Right atrium auricular region (tissue), 2 donors: ENCODE measurements at places on chromosomes 16 and 17.

- no peak for DNase-seq
These were observed 22.2 kb downstream of the WSCD1 start for GRCh38 chr17:6092182-6092902.

DNA sequence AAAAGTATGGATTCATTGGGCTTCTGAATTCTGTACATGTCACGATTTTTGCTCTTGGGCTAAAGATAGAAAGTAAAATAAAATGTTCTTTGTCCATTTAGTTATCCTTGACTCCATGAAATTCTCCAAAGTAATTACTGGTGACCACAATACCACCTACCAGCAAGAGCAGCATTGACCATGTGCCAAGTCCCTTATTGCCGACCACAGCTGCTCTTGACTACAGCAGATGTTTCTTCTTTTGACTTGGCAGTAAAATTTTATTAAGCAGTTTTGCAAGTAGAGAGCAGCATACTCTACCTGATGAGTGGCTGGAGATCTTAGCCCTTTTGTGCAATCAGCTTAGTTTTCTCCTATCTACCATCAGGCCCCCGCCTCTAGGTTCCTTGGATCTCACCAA lies 152.2 kb upstream of the TBX2 start:
- DNase-seq: no peak

DNA sequence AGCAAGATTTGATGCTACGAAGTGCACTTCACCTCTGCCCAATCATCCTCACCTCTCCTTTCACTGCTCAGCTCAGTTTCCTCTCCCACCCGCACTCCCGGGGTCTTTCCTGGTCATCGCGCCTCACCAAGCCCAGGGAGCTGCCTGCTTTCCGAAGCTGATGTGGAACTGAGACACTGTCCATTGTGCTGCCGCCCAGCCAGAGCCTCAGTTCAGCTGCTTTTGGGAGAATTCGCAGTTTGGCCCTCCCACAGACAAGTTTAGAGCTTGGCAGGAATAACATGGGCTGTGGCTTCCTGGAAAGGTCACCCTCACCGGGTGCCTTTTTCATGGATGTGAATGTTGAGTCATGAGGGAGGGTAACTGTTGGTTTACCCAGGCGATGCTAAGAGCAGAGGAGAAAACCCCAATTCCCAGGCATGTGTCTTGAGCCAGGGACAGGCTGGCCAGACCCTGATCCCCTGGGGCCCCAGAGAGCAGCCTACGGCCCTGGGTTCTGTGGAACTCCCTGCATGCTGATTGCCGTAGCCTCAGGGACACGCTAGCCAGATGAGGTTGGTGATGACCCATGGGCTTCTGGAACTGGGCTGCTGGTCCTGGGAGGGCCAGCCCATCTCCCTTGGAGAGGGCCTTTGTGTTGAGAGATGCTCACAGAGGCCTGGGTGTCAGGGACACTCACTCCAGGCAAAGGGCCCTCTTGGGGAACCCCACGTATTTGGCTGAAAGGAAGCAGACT lies 1687.5 kb downstream of the TP53TG3F start:
- no peak for DNase-seq

GRCh38 chr16:55500530-55501011 lies 8.3 kb upstream of the LPCAT2 start:
- no peak for DNase-seq

DNA sequence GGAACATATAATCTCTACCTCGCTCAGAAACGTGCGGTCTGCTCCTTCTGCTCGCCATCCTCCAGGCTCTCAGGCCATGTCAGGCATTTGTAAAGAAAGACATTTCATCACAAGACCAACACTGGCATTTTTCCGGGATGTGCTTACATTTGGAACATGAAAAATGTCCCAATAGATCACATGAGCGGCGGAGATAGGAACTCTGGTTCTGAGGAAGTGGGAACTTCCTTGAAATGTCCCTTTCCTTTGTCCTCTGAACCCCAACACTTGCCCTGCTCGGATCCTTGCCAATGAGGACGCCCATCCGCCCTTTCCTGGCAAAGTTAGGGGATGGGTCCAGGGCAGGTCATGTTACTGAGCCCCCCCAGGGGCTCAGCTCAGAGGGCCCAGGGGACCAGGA lies 130.5 kb downstream of the MAF start:
- DNase-seq: peak; percentile 58

DNA sequence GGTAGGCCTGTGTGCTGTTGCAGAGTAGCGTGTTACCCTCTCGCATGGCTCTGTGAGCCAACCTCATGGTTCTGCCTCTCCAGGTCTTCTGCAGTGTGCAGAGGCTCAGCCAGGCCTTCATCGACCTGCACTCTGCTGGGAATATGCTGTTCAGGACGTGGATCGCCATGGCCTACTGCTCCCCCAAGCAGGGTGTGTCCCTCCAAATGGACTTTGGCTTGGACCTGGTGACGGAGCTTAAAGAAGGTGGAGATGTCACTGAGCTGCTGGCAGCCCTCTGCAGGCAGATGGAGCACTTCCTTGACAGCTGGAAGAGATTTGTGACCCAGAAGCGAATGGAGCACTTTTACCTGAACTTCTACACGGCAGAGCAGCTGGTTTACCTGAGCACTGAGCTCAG lies 75.8 kb upstream of the ENDOV start:
- DNase-seq: no peak

GRCh38 chr17:73015722-73016276 lies 76.7 kb downstream of the SLC39A11 start:
- DNase-seq: no peak

GRCh38 chr16:813204-813915 lies 12.8 kb upstream of the GNG13 start:
- no peak for DNase-seq

DNA sequence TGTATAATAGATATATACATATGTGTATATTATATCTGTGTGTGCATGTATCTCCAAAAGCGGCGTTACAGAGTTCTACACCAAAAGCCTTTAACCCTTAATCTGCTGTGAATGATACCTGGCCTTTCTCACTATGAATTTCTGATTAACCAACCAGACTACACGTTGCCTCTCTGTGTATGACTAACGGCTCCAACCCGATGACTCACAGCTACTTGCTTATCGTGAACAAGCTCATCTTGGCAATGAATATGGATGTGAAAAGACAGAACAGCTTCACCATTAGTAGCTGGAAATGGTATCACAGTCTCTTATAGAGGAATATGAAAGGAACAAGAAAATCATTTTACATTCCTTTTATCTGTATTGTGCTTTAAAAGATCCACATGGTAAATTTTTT lies 23.8 kb upstream of the ARHGAP44 start:
- DNase-seq: peak; percentile 68

GRCh38 chr16:11630046-11630767 lies 38.0 kb upstream of the SNN start:
- no peak for DNase-seq

DNA sequence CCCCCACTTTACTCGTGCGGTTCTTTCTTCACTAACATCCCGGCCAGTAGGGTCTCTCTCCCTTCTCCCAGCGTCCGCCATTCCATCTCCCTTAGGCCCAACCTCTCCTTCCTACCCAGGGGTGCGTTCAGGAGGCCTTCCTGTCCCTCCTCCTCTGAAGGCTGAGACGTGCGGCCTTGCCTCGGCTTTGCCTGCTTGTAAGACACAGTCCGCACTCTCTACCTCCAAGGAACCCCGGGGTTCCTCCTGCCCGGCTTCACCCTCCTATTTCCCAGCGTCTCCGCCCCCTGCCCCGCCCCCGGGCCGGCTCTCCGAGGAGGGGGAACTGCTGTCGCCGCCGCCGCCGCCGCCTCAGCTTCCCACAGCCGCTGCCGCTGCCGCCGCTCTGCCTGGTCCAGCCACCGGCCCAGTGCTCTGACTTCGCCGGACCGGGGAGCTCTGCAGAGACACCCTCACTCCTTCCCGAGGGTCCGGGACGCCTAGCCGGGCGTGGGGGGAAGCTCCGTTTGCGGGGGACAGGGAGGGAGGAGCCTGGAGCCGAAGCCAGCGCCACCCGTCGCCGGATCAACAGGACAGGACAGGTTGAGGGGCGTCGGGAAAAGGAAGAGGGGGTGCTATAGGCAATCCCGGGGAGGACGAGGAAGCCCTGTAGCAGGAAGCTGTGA lies 1.2 kb upstream of the FGF11 start:
- peak; percentile 62 for DNase-seq

DNA sequence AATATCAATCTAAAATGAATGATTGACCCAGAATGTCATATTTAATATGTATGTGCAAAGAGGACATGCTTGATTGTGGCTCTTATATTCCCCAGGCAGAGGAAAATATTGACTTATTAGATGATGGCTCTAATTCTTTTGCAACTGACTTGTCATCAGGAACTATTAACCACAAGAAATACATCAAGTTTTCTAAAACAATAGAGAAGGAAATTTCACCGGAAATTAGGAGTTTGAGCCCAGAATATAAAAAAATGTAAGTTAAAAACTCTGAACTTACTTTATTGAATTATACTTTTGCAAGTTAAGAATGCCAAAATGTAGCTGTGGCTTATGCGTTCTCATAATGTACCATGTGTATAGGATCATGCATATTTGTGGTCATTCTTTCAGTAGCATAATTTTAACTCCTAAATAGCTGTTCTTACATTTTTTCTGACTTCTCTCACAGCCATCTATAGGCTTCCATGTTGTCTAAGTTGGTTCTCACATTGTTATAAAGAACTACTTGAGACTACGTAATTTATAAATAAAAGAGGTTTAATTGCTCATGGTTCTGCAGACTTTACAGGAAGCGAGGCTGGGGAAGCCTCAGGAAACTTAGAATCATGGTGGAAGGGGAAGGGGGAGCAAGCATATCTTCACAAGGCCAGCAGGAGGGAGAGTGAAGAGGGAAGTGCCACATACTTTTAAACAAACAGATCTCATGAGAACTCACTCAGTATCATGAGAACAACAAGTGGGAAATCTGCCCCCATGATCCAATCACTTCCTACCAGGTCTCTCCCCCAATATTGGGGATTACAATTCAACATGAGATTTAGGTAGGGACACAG lies 11.6 kb downstream of the EFCAB13 start:
- no peak for DNase-seq

DNA sequence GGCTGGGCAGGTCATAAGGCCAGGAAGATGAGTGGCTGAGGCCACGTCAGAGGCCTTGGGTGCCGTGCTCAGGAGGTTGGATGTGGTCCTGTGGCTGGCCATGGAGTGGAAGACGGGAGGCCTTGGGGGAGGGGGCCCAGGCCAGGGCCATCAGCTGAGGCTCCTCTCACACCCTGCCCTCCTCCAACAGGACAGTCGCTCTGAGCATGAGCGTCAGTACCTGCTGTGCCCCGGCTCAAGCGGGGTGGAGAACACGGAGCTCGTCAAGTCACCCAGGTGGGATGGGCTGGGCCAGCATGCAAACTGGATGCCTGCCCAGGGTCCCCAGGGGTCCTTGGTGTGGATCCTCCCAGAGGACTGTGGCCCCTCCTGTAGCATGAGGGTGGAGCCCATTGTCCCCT lies 19.2 kb downstream of the POLR3E start:
- no peak for DNase-seq

- DNase-seq: no peak
These were observed 42.1 kb downstream of the CYB5B start for GRCh38 chr16:69466547-69466946.

- peak; percentile 77 for DNase-seq
These were observed 186.0 kb upstream of the TNRC6C start for GRCh38 chr17:77772461-77772897.
